Neural crest cell (in vitro differentiated cells): ENCODE measurements at places on chromosomes 4 and X. TPM values are rescaled to one million over a fixed set of nuclear protein-coding genes. Genes with fewer than 3 reads are reported as not detected.

DNA sequence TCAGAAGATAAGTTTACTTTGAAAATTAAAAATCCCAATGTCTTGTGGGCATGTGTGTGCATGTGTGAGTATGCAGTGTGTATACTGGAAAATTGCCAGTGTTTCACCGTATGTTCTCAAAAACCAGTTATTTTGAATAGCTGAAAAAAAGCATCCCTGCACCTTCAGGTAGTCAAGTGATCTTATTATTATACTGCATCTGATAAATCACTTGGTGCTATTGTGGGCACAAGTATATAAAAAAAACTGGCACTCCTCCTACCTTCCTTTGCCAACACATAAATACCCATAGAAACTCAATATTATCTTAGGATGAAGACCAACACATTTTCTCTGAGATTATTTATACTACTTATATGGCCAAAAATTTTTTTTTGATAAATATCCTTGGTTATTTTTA, 91.5 kb upstream of the MAP9 start:
- H3K27me3 ChIP-seq, result no peaks in the 10 kb centered on the region
- H3K4me1 ChIP-seq, result no peaks in the 10 kb centered on the region
- DNase-seq, result no peak
- H3K27ac ChIP-seq, result no peak overlapping the region
- H3K36me3 ChIP-seq, result no peaks in the 10 kb centered on the region
- H3K4me3 ChIP-seq, result no peak overlapping the region

GRCh38 chr4:136725286-136726081, 806.8 kb downstream of the PCDH18 start:
- H3K27me3 ChIP-seq, result no peaks in the 10 kb centered on the region
- H3K4me1 ChIP-seq, result no peaks in the 10 kb centered on the region
- H3K27ac ChIP-seq, result no peak overlapping the region
- DNase-seq, result no peak
- H3K4me3 ChIP-seq, result no peak overlapping the region
- peaks cover 3% of the 10 kb centered on the region for H3K36me3 ChIP-seq

Gene ITM2A
- total RNA-seq, result 0.59 and 0.93 TPM in 2 replicates

Gene RAB39B
- 6.5 and 7.3 TPM in 2 replicates for total RNA-seq

Gene GPM6B
- total RNA-seq, result 119 and 129 TPM in 2 replicates

Gene CORIN
- total RNA-seq, result 0.05 and 0.34 TPM in 2 replicates
